Stimulated activated naive B cell treated with anti-CD40 and anti-IgM and Interleukin-4, amounts not matched to agents 10 μg/mL and 1 μg/mL and 100 μg/mL, for 72 hours (primary cell): ENCODE measurements at places on chromosomes 12 and 14.
A peak's percentile ranks its signal among the peaks of the same experiment; 100 is the strongest.

GRCh38 chr12:77785211-77785610 is 45.5 kb upstream of the NAV3 start:
- no peak for DNase-seq

DNA sequence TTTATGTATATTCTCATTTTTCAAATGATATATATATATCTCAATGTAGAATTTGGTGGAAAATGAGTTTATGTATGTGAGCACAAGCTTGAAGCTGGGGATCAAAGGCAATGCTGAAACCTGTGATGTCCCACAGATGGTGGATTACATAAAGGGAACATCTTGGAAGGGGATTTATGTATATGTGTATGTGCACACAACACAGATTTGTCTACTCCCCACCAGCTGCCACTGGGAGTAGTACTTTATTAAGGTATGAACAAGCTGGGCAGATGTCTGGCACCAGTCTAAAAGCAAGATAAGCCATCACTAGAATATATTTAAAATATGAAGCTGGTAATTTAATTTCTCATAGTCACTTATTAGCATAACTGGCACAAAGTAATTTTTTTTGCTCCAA is 895.6 kb downstream of the SLC6A15 start:
- no peak for DNase-seq

GRCh38 chr12:9977916-9978315 is 6.7 kb downstream of the CLEC12A start:
- no peak for DNase-seq

DNA sequence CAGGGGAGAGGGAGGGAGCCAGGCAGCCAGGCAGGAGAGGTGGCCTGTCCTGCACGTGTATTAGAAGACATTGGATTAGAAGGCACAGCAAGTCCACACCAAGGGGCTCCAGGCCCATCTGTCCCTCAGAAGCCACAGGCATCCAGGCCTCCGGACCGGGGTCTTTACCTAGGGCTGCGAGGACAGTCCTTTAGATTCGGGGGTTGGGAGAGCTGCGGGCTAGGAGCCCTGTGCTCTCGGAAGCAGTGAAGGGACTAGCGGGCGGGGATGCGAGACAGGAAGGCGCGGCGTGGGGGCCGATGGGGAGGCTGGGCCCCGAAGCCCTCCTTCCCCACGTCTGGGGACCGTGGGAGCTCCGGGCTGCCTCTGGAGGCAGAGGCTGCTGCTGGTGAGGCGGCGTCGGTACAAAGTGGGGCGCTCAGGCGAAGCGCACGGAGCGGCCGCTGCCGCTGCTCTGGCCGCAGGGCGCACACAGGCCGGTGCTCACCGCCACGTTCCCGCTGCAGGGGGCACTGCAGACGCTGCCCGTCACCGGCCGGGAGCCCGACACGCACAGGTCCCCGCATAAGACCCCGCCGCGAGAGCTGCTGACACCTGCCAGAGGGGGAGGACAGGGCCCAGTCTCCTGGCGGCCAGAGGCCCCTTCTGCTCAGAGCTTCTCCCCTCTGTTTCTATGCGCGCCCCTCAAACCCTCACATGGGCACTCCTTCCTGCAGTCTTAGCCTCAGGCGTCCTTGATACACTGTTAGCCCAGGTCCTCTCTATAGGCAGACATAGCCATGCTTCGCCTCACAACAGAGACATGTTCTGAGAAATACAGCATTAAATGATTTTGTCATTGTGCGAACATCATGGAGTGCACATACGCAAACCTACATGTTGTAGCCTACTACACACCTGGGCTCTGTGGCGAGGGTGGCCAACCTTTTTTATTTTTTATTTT is 17.3 kb downstream of the KRT7 start:
- no peak for DNase-seq

- peak; percentile 87 for DNase-seq
Measured at GRCh38 chr14:24299255-24300191, at the start of the genes DHRS1 and NOP9. Gene DHRS1 (minus strand): TSS chr14:24299780. CDS start chr14:24299106, 674 bp downstream. Gene NOP9 (plus strand): TSS chr14:24299850. CDS start chr14:24299955, 105 bp downstream.

DNA sequence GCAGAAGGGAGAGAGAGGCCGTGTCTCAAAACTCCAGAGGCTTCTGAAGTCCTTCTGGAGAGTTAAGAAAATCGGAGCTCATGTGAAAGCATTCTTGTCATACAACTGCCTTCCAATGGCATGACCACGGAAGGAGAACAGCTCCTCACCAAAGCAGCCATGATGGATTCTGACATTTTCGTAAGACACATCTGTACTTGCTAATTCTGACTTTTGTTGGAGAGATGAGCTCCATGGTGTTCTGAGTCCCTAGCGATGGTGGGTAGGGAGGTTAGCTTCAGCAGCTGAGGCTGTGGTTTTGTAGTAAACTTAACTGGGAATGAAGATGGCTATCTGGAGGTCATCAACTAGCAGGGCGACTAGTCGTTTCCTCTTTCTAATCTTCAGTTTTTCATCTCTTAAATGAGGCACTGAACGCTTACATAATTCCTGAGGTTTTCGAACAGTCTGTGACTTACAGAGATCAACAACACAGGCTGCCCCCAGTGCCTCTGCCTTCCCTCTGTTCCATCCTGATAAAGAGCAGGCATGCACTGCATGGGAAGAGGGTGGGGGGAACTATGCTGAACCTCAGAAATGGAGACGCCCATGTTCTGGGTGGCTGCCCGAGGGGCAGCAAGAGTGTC is 28.6 kb upstream of the DICER1 start:
- no peak for DNase-seq
